ENCODE measurements at places on chromosomes 16 and 17.

- DNase-seq, result no peak
Measured at GRCh38 chr16:7027401-7027800, 305.2 kb upstream of the RBFOX1 start.

GRCh38 chr16:28319476-28320022 lies 27.2 kb downstream of the SBK1 start:
- no peak for DNase-seq

DNA sequence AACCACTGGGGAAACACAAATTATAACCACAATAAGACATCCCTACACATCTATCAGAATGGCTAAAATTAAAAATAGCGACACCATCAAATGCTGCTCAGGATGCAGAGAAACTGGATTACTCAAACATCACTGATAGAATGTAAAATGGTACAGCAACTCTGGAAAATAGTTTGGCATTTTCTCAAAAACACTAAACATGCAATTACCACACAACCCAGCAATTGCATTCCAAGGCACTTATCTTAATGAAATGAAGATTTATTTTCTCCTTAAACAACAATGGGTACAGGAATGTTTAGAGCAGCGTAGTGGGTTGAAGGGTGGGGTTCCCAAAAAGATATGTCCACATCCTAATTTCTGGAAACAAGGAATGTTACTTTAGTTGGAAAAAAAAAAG lies 309.0 kb upstream of the PMFBP1 start:
- no peak for DNase-seq

DNA sequence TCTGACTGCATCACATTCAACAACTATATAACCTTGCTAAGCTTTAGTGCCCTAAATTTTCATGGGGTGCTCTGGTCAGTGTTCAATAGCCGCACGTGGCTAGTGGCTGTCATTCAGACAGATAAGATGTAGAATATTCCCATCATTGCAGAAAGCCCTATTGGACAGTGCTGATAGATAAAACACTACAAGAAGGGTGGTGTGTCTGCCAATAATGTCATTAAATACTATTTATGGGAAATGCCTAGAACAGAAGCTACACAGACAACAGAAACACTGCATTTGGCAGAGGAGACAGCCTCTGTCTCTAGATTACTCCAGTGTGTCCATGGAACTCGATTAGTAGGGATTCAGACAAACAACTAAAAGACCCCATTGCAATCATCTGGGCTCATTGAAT lies 28.4 kb upstream of the PMP22 start:
- no peak for DNase-seq

DNA sequence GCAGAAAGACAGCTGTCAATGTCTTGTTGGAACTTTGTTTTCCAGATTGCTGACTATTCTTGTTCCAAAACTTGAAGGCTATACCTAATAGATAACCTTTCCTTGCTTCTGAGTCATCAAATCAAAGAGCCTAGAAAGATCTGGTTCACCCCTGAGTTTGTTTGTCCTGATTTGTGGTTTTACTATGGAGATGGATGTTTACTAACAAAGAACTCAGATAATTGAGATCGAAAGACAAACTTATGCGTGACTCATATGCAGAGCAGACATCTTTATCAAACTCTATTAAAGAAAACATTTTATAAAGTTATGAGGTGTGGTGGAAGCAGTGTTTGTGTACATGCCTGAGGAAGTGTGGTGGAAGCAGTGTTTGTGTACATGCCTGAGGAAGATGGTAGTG lies 311.1 kb upstream of the TBX2 start:
- no peak for DNase-seq

All from SIG-M5 (cell line).